CD4-positive, alpha-beta T cell (primary cell): ENCODE measurements at places on chromosomes 5 and 9. TPM values are rescaled to one million over a fixed set of nuclear protein-coding genes. Genes with fewer than 3 reads are reported as not detected.

GRCh38 chr9:89655990-89656657 lies 51.3 kb downstream of the GADD45G start:
- H3K4me3 ChIP-seq, result no peak overlapping the region
- H3K36me3 ChIP-seq, result no peaks in the 10 kb centered on the region
- peaks cover 17% of the 10 kb centered on the region for H3K4me1 ChIP-seq
- no peak overlapping the region for H3K27ac ChIP-seq

DNA sequence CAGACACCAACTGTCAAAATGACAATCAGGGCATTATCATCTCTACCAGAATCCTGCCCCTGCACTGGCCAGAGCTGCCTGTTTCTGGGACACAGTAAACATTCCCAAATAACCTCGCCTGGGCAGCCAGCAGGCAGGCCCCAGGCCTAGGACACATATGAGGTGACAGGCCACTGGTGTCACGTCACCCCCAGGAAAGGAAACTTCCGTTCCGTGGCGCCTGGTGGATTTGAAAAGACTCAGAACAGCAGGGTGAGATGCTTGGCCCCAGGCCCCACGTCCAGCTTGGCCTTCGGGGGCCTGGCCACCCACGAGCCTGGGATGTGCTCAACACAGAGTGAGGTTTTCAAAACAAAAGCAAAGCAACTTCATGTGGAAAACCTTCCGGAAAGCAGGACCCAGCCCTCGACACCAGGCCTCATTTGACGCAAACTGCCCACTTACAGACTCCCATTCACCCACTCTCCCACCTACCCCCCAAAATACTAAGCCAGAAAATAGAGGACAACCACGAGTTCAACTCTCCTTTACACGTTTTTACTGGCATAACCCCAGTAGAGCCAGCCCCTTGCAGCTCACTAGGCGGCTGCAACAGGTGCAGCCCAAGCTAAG lies 1.2 kb downstream of the SEMA4D start:
- H3K4me1 ChIP-seq, result peaks cover 85% of the 10 kb centered on the region
- DNase-seq, result no peak
- peak overlapping the region; percentile 66 for H3K27ac ChIP-seq
- H3K36me3 ChIP-seq, result peaks cover 3% of the 10 kb centered on the region
- H3K4me3 ChIP-seq, result peak overlapping the region; percentile 83
- H3K27me3 ChIP-seq, result no peaks in the 10 kb centered on the region

- H3K27ac ChIP-seq, result no peak overlapping the region
- no peak for DNase-seq
- peaks cover 9% of the 10 kb centered on the region for H3K4me1 ChIP-seq
- H3K4me3 ChIP-seq, result no peak overlapping the region
- no peaks in the 10 kb centered on the region for H3K36me3 ChIP-seq
Observed at GRCh38 chr9:115015018-115015635, 84.7 kb upstream of the TNFSF8 start.

DNA sequence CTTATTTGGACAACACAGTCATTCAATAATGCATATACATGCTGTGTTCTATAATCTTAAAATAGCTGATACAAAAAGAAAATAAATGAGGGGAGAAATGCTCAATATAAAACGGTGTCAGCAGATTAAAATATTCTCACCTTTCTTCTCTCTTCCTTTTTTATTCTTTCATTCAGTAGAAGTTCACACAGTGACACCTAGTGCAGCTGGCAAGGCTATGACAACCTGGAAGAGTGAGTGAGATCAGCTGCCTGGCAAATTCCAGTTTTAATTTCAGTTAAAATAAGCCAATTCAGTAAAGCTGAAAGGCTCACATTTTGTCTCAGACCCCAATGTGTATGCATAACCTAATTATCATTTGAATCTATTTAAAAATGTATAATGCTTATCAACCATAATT lies 150.3 kb downstream of the RASEF start:
- DNase-seq, result no peak
- no peak overlapping the region for H3K4me3 ChIP-seq
- no peaks in the 10 kb centered on the region for H3K36me3 ChIP-seq
- no peaks in the 10 kb centered on the region for H3K4me1 ChIP-seq
- H3K27me3 ChIP-seq, result no peaks in the 10 kb centered on the region

GRCh38 chr5:165497707-165498106 lies 1992.3 kb downstream of the MAT2B start:
- no peak overlapping the region for H3K4me3 ChIP-seq
- DNase-seq, result no peak
- no peaks in the 10 kb centered on the region for H3K27me3 ChIP-seq
- H3K4me1 ChIP-seq, result no peaks in the 10 kb centered on the region
- no peak overlapping the region for H3K27ac ChIP-seq

GRCh38 chr5:32182463-32183063 lies 8.4 kb upstream of the GOLPH3 start:
- no peaks in the 10 kb centered on the region for H3K36me3 ChIP-seq
- H3K4me3 ChIP-seq, result no peak overlapping the region
- H3K27me3 ChIP-seq, result no peaks in the 10 kb centered on the region
- no peak overlapping the region for H3K27ac ChIP-seq

Gene LCN2
- not detected for total RNA-seq
